Hepatic stellate cell (primary cell): ENCODE measurements at places on chromosomes 4 and X.
A peak's percentile ranks its signal among the peaks of the same experiment; 100 is the strongest.

DNA sequence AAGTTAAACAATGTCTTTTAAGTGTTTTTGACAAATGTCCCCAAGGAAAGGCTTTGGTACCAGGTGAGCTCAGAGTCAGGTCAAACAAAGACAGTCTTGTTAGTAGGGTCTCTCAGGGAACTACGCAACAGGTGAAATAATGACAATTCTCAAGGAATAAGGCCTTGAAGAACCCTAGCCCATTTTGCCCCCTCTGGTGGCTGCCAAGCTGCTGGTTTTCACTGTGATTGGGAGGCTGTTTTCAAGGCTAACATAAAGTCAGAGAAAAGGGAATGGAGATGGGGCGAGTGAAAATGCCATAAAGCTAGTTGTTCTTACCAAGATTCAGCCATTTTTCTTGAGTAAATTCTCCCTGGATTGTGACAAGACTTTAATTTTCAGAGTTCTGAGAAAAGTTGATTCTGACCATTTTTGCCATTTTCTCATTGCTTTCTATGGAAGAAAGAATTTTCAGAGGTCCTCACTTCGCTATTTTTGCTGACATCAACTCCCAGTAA lies 58.7 kb downstream of the RWDD4 start:
- no peak for DNase-seq

DNA sequence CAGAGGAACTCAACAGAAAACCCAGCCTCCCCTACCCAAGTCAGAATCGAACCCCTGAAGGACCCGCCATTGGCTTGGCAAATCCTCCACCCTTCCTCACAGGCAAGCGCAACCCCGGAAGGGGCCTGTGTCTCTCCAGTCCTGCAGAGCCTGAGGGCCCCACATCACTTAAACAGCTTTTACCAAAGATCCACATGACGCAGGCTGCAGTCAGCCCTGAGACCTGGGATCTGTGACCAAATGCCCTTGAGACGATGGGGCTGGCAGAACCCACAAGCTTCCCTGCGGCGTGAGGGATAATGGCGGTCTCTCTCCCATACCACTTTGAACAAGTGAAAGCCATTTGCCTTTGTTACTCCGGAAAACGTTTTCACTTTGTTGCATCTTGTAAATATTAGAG lies 54.9 kb downstream of the ACOX3 start:
- no peak for DNase-seq

- no peak for DNase-seq
Observed at GRCh38 chr4:107304699-107305286, 268.7 kb upstream of the DKK2 start.

DNA sequence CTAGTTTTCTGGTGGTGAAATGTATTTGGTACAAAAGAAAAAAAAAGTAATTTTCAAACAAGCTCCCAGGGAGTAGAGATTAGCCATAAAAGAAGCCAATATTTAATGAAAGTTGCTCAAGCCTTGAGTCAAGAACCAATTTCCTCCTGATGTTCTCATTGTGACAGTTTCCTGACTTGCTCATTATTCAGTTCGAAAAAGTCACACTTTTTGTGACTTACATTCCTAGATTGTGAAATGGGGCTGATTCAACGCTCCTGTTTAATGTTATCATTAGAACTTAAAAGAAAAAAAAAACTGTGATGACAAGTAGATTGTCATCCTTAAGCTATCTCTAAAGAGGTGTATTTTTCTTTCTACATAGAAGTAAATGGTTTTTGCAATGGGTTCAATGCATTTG lies 122.6 kb upstream of the BMPR1B start:
- DNase-seq: no peak

- DNase-seq: no peak
Observed at GRCh38 chr4:79687006-79687405, 279.0 kb upstream of the GK2 start.

- no peak for DNase-seq
Observed at GRCh38 chrX:111098874-111099273, 2.9 kb downstream of the PAK3 start.

GRCh38 chr4:83388313-83388676 lies 53.6 kb upstream of the HPSE start:
- no peak for DNase-seq

- no peak for DNase-seq
Observed at GRCh38 chr4:127560755-127561154, 72.0 kb upstream of the INTU start.

DNA sequence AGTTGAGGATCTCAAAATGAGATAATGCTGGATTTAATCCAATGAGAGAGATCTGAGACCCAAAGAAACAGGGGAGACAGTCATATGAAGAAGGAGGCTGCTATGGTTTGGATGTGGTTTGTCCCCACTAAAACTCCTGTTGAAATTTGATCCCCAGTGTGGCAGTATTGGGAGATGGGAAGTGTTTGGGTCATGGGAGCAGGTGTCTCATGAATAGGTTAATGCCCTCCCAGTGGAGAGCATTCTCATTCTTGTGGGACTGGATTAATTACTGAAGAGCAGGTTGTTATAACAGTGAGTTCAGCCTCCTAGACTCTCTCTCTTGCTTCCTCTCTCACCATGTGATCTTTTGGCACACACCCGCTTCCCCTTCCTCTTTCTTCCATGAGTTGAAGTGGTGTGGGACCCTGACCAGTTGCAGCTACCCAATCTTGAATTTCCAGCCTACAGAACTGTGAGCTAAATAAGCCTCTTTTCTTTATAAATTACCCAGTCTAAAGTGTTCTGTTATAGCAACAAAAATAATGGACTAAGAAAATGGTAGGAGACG lies 70.3 kb downstream of the PPEF2 start:
- no peak for DNase-seq

GRCh38 chrX:41529221-41529620 lies 82.1 kb downstream of the NYX start:
- no peak for DNase-seq

DNA sequence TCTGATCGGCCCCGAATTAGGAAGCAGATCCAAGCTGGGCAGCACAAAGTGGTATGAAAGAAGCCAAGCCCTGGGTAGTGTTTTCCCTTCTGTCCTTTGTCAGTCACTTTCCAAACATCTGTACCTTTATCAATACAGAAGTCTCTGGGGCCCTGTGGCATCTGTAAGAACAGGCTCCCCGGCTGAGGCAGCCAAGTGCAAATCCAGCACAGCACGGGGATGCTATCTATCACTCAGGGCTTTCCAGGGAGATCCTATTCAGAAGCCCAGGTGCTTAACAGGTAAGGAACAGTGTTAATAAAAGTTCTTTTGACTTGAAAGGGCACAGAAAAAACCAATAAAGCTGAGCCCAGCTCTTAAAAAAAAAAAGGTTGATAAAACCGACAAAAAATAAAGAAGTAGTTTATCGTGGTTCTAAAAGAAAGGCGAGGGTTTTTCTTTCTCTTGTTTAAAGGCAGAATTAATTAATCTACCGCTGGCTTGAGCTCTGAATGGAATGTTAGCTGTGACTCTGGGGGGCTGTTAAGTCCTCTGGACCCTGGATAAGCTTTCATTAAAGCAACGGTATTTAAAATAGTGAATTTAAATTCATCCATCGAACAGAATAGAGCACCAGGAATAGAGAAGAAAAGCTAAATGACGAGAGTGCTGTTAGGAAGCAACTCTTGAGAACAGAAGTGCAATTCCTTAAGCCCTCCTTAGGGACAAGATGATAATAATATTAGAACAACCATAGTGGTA lies 119.1 kb upstream of the GATB start:
- DNase-seq: no peak

GRCh38 chrX:137748827-137749226 lies 182.9 kb downstream of the ZIC3 start:
- no peak for DNase-seq

DNA sequence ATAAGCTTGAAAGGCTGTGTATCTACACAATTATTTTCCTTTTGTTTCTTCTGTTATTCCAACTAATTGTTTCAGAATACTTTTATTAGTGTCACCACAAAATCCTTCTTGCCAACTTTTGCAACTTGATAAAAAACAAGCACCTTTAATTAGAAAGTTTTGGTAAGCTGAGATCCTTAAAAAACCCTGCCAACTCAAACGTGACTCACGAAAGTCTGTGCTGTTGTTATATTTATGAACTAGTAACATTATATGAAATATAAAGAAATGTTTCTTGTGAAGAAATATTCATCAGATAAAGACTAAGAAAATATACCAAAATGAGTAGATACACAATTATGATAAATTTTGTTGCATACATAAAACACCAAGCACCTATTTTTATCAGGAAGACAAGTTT lies 49.0 kb downstream of the HUWE1 start:
- DNase-seq: no peak

GRCh38 chrX:152072236-152072635 lies 66.1 kb downstream of the MAGEA10 start:
- DNase-seq: no peak

DNA sequence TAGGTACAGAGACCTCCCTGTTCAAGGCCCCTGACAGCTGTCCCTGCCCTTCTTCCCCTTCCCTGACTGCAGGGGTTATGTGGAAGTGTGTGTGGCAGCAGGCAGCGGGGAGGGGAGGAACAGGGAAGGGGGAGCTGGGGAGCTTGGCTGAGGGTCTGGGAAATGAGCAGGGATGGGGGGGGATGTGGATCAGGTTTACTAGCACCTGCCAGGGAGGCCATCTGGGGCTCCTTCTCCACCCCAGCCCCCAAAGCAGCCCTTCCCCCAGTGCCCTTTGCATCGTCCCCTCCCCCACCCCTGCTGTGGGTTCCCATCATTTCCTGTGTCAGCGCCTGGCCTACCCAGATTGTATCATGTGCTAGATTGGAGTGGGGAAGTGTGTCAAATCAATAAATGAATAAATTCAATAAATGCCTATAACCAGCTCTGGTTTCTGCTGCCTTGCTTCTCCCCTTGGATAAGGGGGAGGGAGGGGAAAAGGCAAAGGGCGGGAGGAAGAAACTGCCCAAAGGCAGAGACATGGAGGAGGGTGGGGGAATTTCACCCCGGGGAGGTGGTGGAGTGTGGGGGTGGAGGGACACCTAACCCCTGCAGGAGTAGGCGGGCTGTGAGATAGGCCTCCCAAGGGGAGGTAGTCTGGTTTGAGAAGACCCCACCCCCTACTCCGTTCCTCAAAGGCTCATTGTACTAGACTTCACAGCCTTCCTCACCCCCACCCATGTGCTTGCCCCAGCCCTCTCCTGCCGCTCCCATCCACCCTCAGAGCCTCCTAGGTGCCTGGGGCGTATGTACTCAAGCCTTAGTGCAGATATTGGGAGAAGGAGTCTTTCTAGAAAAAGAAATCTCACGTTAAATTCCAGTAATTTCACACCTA lies 3.2 kb downstream of the CXorf65 start:
- no peak for DNase-seq

- peak; percentile 25 for DNase-seq
Observed at GRCh38 chrX:103607364-103608305, at the start of gene TCEAL3. Gene TCEAL3, plus strand, starts transcription at chrX:103607963. Its CDS starts 1,102 bp downstream, at chrX:103609065.

DNA sequence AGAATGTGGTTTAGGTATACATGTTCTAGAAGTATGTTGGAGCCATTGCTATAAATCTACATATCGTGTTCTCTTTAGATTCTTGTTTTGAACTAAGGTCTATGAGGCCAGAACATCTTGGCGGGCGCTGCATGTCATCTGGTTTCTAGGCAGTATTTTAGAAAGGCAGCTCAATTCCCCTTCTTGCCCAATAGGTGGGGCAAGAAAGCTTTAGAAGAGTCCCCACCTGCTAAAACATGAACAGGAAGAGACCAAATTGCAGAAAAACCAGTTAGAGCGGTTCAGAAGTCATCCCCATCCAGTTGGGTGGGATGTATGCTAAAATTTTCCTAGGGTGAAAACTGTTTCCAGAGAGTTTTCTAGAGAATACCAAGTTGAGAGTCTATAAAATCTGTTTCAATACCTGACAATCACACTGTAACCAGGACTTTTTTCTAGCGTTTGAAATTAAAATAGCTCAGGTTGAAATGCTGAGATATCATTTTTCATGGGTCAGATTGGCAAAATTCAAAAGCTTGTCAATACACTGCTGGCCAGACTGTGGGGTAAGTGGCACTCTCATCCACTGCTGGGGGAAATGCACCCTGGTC lies 17.5 kb upstream of the SH3KBP1 start:
- DNase-seq: peak; percentile 54

GRCh38 chr4:171334549-171334948 lies 478.7 kb upstream of the GALNTL6 start:
- DNase-seq: no peak

DNA sequence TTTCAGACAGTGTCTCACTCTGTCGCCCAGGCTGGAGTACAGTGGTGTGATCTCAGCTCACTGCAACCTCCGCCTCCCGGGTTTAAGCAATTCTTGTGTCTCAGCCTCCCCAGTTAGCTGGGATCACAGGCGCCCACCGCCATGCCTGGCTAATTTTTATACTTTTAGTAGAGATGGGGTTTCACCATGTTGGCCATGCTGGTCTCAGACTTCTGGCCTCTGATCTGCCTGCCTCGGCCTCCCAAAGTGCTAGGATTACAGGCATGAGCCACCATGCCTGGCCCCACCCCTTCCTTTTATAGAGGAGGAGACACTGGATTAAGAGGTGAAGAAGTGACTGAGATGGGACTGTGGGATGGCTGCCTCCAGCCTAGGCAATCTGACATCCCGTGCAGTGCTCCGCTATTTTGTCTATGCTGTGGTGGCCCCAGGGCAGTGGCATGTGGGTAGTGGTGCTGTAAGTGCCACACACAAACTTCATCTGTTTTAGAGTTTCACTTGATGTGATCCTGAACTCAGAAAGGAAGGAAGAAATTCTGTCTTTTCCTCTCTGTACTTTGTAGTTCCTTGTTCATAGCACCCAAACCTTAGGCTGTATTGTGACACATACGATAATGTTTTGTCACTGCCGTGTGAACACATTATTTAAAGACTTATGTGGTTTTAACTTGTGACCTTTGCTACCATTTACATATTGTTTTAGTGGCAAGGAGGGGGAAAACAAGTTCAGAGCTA lies 48.9 kb downstream of the FNIP2 start:
- no peak for DNase-seq

DNA sequence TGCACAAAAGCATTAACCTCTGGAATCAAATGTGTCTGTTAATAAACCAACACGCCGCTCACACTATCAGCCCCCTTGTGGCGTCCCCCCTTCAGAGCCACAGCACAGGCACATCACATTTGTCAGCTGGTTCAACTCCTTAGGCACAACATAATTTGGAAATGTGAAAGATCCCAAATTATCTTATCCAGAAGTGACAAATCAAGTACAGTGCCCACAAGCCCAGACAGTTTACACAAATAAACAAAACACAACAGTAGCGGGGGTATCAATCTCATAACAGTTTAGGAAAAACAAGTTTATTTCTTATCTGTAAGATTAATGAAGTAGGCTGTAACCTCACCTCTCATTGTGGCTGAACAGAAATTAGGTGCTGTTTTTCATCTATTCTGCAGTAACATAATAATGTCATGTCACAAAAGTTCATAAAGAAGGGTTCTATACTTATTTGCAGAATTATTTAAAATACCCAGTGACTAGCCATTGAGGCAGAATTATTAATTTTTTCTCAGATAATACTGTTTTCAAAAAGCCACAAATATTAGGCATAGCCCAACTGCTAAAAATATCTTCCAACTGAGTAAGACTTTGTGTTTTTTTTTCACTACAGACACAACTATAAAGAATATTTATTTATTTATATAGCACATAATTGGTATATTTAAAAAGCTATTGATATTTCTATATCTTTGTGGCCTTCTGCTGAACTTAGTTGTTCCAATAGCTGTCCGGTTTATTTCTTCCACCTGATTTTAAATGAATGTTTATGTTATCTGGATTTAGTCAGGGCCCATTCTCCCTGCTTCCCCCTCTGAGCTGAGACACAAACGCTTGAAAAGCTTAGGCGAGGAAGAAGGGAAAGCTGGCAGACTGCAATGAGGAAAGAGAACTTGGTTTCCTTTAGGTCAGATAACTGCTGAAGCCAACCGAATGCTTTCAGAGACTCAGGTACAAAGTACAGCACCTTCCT lies 214.7 kb downstream of the QDPR start:
- no peak for DNase-seq

GRCh38 chrX:97026406-97026805 lies 142.7 kb downstream of the RPA4 start:
- DNase-seq: no peak

- no peak for DNase-seq
Observed at GRCh38 chr4:81214881-81215868, at the start of gene PRKG2. Gene PRKG2, minus strand, starts transcription at chr4:81215222. Its CDS starts 10,175 bp downstream, at chr4:81205047.
